ENCODE measurements at places on chromosomes 5 and 9.

- DNase-seq: no peak
Observed at GRCh38 chr9:106916466-106917235, 53.7 kb downstream of the ZNF462 start.

- DNase-seq: no peak
Observed at GRCh38 chr5:67193439-67193807, 3.2 kb downstream of the CD180 start.

- DNase-seq: no peak
Observed at GRCh38 chr9:110590816-110591215, 11.3 kb upstream of the SVEP1 start.

DNA sequence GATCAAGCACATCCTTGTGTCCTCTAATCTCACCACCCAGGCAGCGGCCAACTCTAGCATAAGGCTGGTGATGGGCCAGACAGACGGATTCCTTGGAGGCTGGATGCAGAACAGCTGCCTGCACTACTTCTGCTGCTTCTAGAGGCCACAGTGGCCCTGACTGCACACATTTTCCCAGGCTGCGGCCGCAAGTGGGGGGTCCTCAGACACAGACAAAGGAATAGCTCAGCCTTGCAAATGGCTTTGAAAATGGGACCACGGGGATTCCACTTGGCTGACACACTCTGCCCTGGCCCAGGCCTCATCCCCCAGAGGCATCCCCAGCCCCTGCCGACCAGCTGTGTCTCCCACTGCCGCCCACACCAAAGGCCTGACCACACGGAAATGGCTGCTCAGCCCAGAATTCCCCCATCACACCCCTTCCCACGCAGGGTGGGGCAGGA lies 540.8 kb downstream of the BNC2 start:
- no peak for DNase-seq

DNA sequence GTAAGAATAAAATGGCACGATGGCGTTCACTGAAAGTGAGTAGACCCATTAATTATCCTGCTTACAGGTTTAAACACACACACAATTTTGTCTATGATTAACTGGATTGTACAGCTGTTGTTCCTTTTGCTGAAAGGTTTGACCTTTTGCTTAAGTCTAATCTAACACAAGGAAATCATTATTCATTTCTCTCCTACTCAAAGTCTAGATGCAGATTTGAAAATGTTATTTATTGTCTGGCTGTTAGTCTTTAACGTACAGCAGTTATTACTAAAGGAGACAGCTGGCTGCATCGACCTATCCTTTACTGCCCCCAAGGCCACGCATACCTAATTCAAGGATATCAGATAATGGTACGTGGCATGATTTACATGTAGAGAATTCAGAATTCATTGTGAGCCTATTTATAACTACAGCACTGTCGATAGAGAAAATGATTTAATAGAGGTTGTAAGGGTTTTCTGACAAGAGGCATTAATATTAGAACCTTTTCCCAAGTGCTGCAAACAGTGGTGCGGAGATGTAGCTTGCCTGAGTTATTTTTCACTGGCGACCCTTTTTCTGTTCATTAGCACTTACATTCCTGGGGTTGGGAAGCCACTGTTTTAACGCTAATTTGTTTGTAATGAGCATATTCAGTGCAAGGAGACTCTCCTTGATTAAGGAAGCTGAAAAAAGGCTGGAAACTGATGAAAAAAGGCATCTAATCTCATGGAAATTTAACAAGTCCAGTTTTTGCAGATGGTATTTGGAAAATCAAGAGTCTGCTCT lies 368.4 kb upstream of the GRAMD2B start:
- no peak for DNase-seq
